ENCODE measurements at places on chromosomes 12 and 14.

DNA sequence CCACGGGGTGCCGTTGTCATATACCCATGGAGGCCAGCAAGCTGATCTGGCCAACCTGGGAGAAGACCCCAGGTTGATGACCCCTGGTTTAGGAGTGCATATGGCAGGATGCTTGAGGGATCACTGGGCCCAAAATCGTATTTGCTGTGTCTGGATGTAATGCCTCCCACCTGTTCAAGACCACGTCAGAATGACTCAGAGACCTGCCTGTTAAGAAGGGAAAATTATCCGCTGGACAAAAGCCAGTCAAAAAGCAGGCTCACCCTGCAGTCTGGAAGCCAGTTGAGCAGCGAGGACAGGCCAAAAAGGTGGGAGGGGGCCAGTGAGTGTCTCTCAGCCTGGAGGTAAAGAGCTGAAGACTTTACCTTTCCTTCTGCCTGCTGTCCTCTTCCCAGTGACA, 449.2 kb downstream of the DPF3 start:
- no peak for DNase-seq

GRCh38 chr12:106601031-106601430, 18.2 kb downstream of the RFX4 start:
- no peak for DNase-seq

- no peak for DNase-seq
Observed at GRCh38 chr12:108609537-108610335, 11.9 kb upstream of the TMEM119 start.

DNA sequence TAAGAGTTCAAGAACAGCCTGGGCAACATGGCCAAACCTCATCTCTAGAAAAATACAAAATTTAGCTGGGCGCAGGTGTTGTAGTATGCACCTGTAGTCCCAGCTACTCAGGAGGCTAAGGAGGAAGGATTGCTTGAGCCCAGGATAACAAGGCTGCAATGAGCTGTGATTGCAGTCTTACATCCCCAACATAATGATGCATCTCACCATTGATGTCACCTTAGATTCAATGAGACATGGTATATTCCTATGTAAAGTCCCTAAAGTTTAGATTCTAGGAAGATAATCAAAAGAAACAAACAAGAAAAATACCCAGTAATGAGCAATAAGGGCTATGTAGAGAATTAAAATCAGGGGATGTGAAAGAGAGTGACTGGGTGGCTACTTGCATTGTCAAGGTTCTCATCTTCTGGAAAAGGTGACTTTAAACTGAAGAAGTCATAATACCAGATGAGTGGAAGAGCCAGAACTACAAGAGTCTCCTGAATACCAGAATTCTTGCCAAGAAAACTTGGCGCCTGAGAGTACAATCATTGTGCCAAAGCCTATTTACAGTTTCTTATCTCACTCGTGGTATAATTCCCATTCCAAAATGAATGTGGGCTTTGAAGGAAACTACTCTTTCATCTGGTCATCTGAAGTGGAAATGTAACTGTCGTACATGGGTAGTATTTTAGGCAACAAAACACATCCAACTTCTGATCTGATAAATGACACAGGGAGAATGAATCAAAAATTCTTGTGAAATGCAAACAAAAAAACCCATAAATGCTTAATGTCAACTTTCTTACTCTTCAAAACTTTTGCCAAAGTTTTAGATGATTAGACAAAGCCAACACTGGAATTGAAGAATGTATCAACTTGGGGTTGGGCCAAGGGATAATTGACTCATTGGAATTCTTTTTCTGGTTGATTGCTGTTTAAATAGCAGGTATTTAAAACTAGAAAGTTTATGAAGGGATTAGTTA, 81.1 kb upstream of the ST8SIA1 start:
- no peak for DNase-seq

- DNase-seq: peak; percentile 97
Observed at GRCh38 chr12:46664761-46665287, 161.0 kb downstream of the SLC38A4 start.

- no peak for DNase-seq
Observed at GRCh38 chr14:22583994-22584393, 5.0 kb downstream of the DAD1 start.

- no peak for DNase-seq
Observed at GRCh38 chr12:111436266-111436665, 30.5 kb downstream of the SH2B3 start.

- DNase-seq: no peak
Observed at GRCh38 chr14:71063351-71063750, 156.1 kb downstream of the PCNX1 start.

DNA sequence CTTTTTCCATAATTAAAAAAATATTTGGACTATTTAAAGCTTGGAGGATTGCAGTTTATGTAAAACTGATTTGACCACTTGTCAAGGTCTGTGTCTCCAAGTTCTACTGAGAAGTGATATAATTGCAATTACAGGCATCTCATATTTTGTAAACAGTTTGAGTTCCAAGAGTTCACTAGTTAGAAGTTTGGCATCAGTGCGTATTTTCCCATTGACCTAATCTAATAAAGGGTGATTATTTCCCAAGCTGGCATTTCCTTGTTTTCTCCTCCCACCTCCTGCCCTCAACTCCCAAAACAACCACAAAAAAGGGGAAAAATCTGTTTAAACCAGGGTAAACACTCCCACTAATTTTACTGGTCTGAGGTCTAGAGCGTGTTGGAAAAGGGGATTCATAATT, 3.0 kb upstream of the MYF6 start:
- no peak for DNase-seq

GRCh38 chr12:3416670-3417069, 74.3 kb upstream of the PRMT8 start:
- DNase-seq: no peak

DNA sequence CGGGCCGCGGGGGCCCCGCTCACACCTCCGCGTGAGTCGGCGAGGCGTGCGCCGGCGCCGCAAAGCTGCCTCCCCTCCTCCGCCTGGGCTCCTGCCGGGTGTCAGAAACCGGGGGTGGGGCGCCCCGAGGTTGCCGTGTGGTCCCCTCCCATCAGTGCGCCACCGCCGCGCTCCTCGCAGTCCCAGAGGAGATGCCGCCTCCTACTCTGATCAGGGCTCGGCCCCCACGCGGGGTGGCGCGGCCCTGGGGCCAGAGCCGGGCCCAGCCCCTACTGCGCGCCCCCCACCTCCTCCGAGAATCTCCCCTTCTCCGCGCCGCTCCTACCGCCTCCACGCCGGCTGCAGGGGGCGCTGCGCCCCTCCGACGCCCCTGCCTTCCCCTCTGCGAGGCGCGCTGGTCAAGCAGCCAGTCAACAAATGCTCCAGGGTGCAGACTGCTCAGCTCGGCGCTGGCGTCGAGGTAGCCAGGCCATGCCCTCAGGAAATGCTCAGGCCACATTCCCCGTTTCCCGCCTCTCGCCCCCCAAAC, 467 bp upstream of the JAG2 start:
- no peak for DNase-seq

DNA sequence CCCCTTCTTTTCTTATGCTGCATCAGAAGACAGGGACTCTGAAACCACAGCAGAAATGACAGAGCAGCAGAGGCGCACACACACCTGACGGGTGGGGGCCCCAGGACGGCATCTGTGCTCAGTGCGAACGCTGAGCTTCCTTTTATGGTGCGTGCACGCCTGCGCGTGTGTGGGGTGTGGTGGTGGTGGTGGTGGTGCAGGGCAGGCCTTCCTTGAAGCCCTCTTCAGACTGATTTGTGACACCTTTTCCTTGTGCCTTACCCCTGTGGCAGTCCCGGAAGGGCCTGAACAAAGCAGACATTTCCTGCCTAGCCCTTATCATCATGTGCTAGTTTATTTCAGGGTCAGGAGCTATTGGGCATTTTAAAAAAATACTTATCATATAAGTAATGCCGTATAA, 75.7 kb downstream of the TSPAN9 start:
- no peak for DNase-seq

- DNase-seq: no peak
Observed at GRCh38 chr14:70660967-70661893, 19.5 kb downstream of the TTC9 start.

- no peak for DNase-seq
Observed at GRCh38 chr14:103863245-103863644, 15.9 kb upstream of the PPP1R13B start.

GRCh38 chr12:51822956-51823355, 25.6 kb downstream of the FIGNL2 start:
- no peak for DNase-seq

- no peak for DNase-seq
Observed at GRCh38 chr12:42987216-42987650, 397.7 kb upstream of the PRICKLE1 start.

- DNase-seq: no peak
Observed at GRCh38 chr12:46360908-46361666, 11.5 kb downstream of the SLC38A2 start.

DNA sequence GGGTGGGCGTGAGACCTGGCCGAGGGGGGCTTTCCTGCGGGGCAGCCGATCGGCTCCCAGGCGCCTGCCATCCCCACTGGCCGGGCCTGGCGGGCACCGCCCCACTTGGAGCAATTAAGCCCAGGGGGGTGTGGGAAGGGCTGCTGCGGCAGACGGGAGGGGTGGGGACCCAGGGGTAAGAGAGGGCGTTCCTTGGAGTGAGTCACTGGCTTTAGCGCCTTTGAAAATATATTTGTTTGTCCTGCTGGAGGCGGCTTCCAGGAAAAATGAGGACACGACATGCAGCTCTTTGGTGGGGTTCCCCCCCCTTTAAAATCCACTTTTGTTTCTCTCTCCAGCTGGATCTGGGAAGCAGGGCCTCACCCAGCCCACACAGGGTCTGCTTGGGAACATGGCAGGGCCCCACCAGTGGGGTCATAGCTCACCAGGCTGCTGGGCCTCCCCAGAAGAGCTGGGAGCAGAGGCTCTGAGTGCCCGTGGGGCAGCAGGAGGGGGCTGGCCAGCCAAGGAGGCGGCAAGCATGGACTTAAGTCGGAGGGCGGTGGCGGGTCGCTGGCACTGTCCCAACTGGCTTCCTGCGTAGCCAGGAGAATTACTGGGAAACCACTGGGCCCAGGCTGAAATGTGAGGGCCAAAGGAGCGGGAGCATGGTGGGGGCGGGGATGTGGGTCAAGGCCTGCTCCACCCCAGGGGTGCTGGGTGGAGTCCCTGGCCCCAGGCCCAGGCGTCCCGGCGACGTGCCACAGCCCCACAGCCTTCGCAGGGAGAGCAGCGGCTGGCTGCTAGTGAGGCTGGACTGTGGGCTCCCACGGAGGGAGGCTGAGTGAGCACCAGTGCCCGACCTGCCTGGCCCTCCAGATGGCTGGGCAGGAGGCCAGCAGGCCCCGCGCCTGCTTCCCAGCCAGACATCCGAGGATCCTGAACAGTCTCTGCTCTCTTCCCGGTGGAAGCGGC, 128.0 kb downstream of the RFLNA start:
- DNase-seq: peak; percentile 93

DNA sequence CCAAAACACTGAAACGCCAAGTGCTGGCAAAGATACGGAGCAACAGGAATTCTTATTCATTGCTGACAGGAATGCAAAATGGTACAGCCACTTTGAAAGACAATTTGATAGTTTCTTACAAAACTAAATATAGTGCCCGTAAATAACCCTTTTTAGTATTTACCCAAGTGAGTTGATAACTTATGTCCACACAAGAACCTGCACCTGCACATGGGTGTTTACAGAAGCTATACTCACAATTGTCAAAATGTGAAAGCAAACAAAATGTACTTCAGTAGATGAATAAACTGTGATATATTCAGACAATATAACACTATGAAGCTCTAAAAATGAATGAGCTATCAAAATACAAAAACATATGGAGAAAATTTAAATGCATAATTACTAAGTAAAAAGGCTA, 86.6 kb downstream of the ATXN7L3B start:
- DNase-seq: no peak

DNA sequence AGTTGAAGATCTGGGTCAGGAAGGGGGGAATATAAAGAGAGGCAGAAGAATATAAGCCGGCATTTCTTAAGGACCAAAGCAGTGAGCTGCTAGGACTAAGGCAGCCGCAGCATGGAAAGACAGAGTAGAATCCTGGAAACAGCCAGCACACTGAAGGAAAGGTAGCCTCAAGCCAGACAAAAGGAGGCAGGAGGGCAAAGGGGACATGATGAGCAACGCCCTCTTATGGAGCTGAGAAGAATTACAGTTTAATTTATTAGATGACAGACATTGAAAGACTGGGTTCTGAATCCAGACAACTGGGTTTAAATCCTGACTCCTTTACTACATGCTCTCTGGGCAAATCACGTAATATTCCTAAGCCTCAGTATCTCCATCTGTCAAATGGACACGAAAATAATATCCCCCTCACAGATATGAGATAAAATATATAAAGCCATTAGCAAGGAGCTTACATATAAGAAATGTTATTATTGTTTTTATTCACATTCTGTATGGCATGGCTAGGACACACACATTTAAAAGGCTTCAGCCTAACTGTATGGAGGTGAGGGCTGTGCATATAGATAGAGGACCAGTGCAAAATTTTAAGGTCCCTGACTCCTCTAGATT, 8.1 kb upstream of the PCED1B start:
- peak; percentile 40 for DNase-seq

DNA sequence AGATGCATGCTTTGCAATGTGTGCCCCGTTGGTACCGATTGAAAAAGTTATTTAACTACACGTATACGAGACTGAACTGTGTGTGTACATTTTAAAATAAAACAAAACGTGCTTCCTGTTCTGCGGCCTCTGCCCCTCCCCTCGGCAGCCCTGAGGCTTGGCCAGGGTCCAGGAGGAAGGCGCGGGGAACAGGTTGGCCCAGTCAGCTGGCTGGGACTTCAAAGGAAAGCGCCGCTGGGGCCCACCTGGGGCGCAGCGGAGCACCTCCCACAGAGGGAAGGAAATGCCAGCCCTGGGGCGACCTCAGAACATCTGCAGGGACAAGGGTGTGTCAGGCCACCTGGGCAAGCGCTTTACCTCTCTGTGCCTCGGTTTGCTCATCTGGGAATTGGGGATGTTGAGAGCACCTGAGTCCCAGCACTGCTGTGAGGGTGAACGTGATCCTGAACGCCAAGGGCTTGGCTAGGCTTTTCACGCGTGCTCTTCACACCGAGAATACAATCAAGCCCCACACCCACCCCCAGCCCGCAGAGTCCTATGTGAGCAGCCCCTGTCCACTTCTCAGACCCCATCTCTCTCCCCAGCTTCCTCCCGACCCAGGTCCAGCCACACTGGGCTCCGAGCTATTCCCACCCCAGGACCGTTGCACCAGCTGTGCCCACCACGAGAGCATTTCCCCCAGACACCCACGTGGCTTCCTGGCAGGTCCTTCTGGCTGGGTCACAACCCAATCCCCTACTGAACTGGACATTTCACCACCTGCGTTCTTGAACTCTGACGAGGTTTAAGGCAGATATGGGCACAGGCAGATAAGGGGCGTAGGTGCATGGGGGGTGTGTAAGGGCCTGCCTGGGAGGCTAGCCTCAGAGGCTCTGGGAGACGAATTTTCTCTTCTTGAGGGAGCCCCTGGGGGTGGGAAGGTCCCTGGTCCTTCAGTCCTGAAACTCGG, 41.9 kb upstream of the NCOR2 start:
- DNase-seq: peak; percentile 46

GRCh38 chr14:70663707-70664179, 22.0 kb downstream of the TTC9 start:
- DNase-seq: no peak

DNA sequence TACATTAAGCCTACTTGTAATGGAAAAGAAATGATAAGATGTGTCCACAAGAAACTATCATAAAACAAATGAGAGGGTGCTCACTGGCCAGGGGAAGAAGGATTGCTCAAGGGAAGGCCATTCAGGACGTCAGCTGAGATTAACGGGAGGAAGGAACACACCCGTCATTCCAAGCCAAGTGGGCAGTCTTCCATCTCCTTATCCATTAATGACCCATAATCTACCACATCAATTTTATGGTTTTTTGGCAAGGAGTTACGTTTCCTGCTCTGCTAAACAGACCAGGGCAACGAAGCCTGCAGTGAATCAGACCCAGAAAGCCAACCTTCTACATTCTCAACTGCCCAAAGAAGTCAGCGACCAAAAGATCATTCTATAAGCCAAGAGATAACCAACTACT, 25.1 kb downstream of the PRKAB1 start:
- peak; percentile 100 for DNase-seq
